NCI-H69 (cell line): ENCODE measurements at places on chromosomes 5 and 9.

DNA sequence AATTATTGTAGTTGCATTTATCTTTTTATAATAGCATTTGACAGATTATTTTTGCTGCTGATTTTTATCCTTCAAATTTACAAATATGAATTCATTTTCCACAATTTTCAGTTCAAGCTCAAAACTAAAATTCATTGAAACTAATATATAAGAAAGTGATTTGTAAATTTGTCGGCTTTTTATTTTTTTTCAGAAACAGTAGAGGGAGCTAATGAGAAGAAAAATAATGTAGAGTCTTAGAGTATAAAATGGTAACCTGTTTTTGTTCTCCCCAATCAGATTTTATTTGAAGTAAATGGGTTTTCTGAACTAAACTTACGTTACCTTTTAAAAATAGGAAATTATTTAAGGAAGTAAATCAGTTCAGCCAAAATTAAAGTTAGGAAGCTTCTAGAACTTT, 19.2 kb downstream of the PRRC1 start:
- DNase-seq: no peak

GRCh38 chr9:131946180-131946579, 133.5 kb downstream of the MED27 start:
- no peak for DNase-seq

DNA sequence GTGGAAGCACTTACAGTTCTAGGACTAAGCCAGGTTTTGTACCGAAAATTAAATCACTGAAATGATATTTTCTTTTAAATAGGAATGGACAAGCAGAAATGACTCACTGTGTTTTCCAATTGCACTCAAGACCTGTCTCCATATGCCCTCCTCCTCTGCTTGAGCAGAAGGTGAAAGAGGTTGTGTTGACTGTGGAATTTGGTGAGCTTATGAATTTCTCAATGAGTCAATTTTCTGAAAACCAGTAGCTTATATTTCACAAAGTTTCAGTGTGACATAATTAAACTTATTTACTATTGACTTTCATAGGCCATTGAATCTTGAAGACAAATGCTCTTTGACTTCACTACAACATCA, 249.9 kb downstream of the NPR3 start:
- DNase-seq: no peak

DNA sequence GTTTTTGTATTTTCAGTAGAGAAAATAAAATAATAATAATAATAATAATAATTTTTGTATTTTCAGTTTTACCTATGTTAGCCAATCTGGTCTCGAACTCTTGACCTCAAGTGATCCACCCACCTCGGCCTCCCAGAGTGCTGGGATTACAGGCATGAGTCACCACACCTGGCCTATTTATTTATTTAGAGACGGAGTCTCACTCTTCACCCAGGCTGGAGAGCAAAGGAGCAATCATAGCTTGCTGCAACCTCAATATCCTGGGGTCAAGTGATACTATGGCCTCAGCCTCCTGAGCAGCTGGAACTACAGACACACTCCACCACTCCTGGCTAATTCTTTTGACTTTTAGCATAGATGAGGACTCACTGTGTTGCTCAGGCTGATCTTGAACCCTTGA, 167.5 kb downstream of the TLE1 start:
- DNase-seq: peak; percentile 67

DNA sequence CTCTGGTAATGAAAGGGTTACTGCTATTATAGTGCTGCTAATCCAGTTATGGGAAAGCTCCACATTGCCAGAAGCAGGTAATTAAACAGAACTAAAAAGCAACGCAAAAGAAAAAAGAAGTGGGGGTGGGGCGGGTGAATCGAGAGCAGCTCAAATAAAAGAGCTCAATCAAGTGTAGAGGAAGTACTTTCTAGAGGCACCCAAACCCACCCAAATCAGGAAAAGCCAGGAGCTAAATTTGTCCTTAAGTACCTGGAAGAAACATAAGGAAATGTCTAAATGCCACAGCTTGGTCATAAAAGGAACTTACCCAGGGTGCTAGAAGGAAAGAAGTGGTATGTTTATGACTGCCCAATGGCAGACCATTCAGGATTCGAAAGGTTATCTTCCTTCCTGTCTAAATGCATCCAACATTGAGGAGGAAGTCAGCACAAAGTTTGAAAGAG, 2.4 kb upstream of the RNF145 start:
- DNase-seq: peak; percentile 87

- no peak for DNase-seq
Observed at GRCh38 chr5:883475-884181, 9.0 kb downstream of the BRD9 start.

GRCh38 chr5:6181147-6181729, 197.1 kb downstream of the MED10 start:
- peak; percentile 21 for DNase-seq

DNA sequence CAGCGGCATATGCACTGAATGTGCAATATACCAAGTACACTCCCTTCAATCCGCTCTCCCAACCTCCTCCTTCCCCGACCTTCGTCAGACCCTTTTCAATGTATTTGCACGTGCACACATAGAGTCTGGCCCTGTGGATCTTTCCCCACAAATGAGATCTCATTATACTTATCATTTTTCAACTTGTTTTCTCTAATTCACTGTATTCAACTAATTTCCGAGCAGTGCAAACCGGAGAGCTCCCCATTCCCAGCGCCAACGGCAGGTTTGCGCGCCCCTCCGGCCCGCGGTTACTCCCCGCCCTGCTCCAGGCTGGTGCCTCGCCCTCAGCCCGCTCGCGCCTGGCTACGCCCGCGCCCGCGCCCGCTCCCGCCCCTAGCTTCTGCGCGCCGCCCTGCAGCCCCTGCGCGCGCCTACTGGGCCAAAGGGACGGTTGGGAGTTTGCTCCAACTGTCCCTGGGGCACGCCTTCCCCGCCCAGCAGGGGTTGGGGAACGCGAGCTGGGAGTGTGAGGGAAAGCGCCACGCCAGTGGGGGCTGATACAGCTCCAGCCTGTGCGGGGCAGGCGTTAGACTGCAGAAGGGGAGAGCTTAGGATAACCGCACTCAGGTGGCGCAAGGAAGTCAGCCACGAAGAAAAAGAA, 3.3 kb upstream of the CDC20B start:
- peak; percentile 99 for DNase-seq

- no peak for DNase-seq
Observed at GRCh38 chr5:171882118-171882517, 96.5 kb downstream of the SMIM23 start.

GRCh38 chr5:157913575-157913974, 54.6 kb upstream of the CLINT1 start:
- DNase-seq: peak; percentile 97
